ENCODE measurements at places on chromosomes 7 and 10. TPM values are rescaled to one million over a fixed set of nuclear protein-coding genes. Genes with fewer than 3 reads are reported as not detected.

ADAM12 gene
- 0.08 TPM for total RNA-seq

GRM3 gene
- not detected for total RNA-seq

CYP2E1 gene
- total RNA-seq, result not detected

R3HCC1L gene
- 20.3 TPM for total RNA-seq

TNS3 gene
- 0.12 TPM for total RNA-seq

NKX1-2 gene
- not detected for total RNA-seq

EIF4EBP2 gene
- total RNA-seq, result 31.4 TPM

SDK1 gene
- total RNA-seq, result 0.54 TPM

ZNF239 gene
- 1.7 TPM for total RNA-seq

SFMBT2 gene
- 22.0 TPM for total RNA-seq

UPK3BL1 gene
- total RNA-seq, result 19.4 TPM

CFAP46 gene
- total RNA-seq, result 1.5 TPM

SORCS1 gene
- not detected for total RNA-seq

CPN1 gene
- total RNA-seq, result not detected

SEMA3A gene
- total RNA-seq, result 1.9 TPM

TECPR1 gene
- 18.3 TPM for total RNA-seq

GPR15LG gene
- not detected for total RNA-seq

CNTNAP2 gene
- total RNA-seq, result 0.19 TPM

LEP gene
- total RNA-seq, result not detected

SNX10 gene
- 33.0 TPM for total RNA-seq

PIP gene
- total RNA-seq, result not detected

ACBD7 gene
- total RNA-seq, result 1.3 TPM

TMEM176B gene
- not detected for total RNA-seq

FAM221A gene
- 4.6 TPM for total RNA-seq

CD36 gene
- total RNA-seq, result not detected

SEMA3E gene
- not detected for total RNA-seq

PITX3 gene
- not detected for total RNA-seq

OGDHL gene
- total RNA-seq, result 1.1 TPM

PKD2L1 gene
- total RNA-seq, result not detected

FXYD4 gene
- not detected for total RNA-seq

AGR2 gene
- total RNA-seq, result not detected

ACTR3C gene
- total RNA-seq, result 3.4 TPM

CRHR2 gene
- not detected for total RNA-seq

INSYN2A gene
- total RNA-seq, result not detected

CLDN3 gene
- not detected for total RNA-seq

MSS51 gene
- total RNA-seq, result 1.4 TPM

EVX1 gene
- not detected for total RNA-seq

ZNF679 gene
- total RNA-seq, result not detected

TAS2R3 gene
- total RNA-seq, result 0.32 TPM

LRRC17 gene
- total RNA-seq, result not detected

HERC4 gene
- total RNA-seq, result 39.9 TPM

C7orf57 gene
- total RNA-seq, result 1.1 TPM

SMO gene
- total RNA-seq, result 1.7 TPM

DENND2A gene
- not detected for total RNA-seq

CDC14C gene
- not detected for total RNA-seq

DGKI gene
- 2.2 TPM for total RNA-seq

CUBN gene
- total RNA-seq, result 0.30 TPM

IGFBP1 gene
- not detected for total RNA-seq

GRM8 gene
- not detected for total RNA-seq
